Stimulated activated CD8-positive, alpha-beta memory T cell treated with anti-CD3 and anti-CD28 coated beads, Interleukin-4, amount 100 ng/mL, for 24 hours (primary cell): ENCODE measurements at places on chromosomes 2 and 18.

DNA sequence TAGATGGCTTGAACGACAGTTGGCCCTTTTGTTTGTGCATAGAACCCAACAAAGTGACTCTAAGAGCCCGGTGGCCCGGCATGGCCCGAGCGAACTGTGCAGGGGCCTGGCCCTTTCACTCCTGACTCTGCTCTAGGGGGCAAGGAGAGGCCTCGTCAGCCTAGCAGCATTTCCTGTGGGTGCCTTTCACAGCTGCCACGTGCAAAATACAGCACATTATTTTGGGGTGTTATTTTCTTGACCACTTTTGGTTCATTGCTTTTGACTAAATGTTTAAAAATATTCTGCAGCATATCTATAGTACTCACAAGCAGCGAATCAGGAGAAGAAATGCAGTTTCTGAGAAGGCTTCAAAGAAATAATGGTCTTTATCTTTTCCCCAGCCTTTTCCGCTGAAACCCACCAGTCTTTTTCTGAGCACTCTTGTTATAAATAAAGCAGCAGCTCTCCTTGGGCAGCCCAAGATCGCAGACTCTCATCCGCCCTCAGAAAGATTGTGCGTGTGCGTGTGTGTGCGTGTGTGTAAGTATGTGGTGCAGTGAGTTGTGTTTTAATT is 31.3 kb downstream of the DGKD start:
- DNase-seq: peak; percentile 36

DNA sequence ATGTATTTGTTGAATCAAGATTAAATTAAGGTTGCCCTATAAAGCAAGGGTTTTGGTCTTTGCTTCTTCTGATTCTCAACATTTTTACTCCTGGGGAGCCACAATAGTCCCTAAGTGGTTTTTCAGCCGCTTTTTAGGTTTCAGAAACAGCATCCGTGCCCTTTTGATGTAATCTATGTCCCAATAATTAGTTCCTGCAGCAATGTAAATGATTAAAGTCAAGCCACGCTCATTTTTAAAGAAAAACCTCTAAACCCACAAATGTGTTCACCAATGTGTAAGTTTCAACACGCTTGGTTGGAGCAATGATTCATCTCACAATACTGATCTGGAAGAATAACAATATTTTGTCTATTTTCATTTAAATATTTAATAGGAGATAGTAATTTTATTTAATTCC is 5.6 kb downstream of the ARL4C start:
- DNase-seq: no peak

- no peak for DNase-seq
Measured at GRCh38 chr2:222054813-222055212, 244.0 kb downstream of the PAX3 start.

DNA sequence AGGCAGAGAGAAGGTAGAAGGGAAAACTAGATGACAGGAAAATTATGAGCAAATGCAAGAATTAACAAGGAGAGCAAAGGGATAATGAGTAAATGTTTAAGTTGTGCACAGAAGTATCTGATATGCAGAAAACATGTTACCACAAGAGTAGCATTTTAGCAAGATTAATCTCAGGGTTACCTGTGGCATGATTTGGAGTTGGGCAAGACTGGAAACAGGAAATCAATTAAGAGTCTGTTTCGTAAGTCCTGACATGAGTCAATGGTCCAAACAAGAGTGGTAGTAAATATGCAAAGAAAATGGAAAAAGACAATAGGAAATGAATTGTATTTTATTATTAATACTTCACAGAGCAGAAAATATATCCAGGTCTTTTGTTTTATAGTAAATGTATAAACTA is 17.3 kb upstream of the MTX2 start:
- DNase-seq: no peak

DNA sequence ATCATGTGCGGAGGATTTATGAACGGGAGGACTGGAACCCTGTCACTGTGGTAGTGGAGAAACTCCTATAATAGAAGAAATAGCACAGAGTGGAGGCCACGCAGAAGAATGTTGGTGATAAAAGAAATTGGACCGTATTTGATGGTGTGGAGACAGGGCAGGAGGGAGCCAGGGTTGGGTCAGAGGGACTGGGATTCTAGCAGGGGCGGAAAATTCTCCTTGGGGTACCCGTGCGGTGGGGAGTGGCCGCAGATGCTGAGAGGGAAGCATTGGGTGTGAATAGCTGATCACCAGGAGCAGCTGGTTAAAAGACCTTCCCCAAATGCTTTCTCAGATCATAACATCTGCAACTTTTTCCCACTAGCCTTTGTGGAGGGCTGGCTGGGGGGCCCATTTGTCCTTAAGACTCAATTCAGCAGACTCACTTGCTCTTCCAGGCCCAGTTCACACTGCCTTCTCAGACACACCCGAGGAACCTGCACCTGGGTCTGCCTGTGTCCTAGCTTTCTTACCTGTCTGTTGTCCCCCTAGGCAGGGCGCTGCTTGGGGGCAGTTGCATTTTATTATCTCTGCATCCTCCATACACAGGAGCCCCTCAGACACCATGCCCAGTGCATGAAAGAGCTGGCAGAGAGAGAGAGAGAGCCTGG is 7.1 kb downstream of the SH3BP4 start:
- DNase-seq: no peak

GRCh38 chr2:216944733-216945132 is 84.9 kb upstream of the TNP1 start:
- DNase-seq: no peak

GRCh38 chr18:54235871-54236270 is 11.4 kb upstream of the MBD2 start:
- DNase-seq: no peak

DNA sequence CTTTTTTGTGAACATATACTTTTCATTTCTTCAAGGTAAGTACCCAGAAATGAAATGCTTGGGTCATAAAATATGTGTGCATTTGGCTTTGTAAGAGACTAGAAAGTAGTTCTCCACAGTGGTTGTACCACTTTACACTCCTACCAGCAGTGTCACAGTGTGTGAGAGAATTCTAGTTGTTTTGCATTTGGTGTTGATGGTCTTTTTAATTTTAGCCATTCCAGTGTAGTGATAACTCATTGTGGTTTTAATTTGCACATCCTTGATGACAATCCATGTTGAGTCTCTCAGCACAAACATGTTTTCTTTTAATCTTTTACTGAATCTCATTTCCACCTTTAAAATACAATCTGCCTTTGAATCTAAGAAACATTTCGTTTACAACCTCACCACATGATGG is 402.5 kb upstream of the ETAA1 start:
- DNase-seq: no peak

DNA sequence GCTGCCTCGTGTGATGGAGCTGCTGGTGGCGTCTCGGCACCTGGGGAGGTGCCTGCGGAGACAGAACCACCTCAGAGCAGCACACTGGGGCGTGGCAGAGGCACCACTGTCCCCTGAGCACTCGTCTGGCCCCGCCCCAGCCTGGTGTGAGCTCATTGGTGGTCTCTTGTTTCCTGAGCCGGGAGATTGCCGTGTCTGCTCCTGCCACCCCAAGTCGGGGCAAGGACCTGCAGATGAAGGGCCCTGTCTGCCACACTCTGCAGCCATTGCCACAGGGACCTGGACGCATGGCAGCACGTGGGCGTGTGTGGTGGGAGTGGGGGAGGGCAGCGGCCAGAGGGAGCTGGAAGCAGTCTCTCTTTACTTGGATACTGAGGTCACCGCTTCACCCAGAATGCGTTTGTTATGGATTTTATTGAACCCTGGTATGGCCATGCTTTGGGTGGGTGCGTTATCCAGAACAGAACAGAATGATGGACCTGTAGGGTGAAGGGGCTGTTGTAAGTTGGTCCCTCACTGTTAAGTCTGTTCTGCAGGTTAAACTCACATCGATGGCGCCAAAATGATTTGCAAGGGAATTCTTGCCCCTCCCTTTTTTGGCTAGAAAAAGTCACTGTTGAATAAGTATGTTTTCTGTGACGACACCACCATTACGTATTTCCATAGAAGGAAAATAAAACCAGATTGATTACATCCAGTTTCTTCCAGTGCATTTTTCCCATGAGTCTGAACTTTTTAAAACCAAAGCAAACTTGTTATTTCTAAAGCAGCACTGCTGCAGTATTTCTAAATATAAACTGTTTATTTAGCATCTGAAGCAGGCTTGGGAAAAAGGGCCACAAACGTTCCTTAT is 92.0 kb downstream of the USP40 start:
- DNase-seq: no peak

DNA sequence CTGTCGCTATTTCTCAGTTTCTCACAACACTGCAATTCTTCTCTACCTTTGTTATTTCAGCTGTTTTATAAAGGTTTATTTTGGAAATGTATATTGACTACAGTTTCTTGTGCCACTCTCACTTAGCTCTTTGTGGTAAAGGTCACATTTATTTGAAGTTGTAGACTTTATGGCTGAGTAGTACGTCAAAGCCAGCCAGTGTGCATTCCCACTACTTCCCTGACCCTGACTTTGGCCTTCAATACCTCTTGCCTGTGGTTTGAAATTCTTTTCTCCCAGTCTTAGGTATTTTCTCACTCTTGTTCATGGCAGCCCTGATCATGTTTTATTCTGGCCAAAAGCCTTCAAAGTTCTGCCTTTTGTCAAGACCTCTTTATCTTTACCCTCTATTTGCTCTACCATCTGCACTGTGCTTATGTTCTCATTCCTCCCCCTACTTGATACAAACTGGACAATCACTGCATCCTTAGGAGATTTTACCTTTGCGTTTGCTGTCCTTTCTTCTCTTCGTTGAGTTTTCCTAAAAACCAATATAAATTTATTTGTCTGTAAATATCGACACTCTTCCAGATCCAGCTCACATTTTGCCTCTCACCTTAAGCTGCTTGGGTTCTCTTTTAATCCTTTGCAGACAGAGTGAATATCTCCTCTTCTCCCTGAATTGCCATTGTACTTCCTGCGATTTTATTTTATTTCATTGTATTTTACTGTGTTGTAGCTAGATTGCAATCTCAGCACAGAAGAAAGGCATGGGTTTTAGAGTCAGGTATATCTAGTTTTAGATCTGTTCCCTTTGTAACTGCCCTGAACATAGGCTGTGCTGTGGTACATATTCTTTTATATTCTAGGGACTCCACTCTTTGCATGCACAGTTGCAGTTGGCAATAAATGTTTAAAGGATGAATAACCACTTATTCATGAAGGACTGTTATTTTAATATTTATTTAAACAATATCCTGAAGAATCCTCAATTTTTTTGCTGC is 31.2 kb downstream of the GULP1 start:
- DNase-seq: no peak

DNA sequence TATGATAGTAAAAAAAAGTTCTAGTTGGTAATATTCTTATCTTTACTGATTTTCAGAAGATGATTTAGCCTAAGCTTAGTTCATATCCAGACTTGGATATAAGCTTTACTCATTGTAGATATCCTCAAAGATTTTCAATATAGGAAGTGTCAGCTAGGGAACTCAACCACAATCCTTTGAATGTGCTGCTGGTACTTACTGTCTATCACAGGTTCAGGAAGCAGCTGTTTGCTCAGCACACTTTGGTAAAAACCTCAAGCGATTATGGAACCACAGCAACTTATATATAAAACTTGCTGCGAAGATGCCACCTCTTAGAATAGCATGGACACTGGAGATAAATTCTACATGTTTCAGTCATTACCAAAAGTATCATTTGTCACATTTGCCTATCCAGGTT is 60.1 kb upstream of the TNFRSF11A start:
- DNase-seq: no peak

GRCh38 chr2:171923206-171923605 is 945 bp downstream of the HAT1 start:
- DNase-seq: no peak
